ENCODE measurements at places on chromosomes 13 and 19. TPM values are rescaled to one million over a fixed set of nuclear protein-coding genes. Genes with fewer than 3 reads are reported as not detected.

The LSR gene
- total RNA-seq = 10.2 TPM

The ZNF730 gene
- not detected for total RNA-seq

The SGCG gene
- total RNA-seq = not detected

The MZF1 gene
- total RNA-seq = 8.8 TPM

The EXOC3L2 gene
- total RNA-seq = 1.8 TPM

The OVOL3 gene
- 0.30 TPM for total RNA-seq

The PSG7 gene
- total RNA-seq = not detected

The CAPN12 gene
- total RNA-seq = 5.5 TPM

The KANK3 gene
- 7.6 TPM for total RNA-seq

The ICAM1 gene
- total RNA-seq = 4.0 TPM

The RASL11A gene
- 4.2 TPM for total RNA-seq

The CATSPERD gene
- not detected for total RNA-seq

The GRIN2D gene
- total RNA-seq = 7.7 TPM

Measured in A549 treated with AZD2906 at 1 μM for 4 hours (cell line).